ENCODE measurements at places on chromosomes 13 and 19.

DNA sequence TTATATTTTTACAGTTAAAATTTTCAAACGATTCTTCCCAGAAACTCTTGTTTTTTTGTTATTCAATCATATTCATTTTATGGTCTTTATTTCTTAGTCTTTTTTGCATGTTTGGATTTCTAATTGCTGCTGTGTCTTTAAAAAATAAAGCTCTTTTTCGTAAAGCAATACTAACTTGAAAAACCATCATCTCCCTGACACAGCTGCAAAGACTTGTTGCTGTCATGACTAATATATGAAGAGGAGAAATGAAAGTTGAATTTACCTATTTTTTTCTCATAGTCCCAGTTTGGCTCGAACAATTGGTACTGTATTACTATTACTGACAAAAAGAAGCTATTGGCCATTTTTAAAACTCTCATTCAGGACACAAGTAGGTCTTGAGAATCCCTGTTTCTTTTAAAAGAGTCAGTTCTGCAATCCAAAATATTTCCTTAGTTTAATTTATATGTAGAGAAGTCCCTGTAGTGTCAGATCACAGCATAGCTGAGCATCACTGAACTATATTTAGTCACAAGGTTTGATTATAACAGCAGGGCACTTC is 12.1 kb upstream of the SPART start:
- no peak for DNase-seq

DNA sequence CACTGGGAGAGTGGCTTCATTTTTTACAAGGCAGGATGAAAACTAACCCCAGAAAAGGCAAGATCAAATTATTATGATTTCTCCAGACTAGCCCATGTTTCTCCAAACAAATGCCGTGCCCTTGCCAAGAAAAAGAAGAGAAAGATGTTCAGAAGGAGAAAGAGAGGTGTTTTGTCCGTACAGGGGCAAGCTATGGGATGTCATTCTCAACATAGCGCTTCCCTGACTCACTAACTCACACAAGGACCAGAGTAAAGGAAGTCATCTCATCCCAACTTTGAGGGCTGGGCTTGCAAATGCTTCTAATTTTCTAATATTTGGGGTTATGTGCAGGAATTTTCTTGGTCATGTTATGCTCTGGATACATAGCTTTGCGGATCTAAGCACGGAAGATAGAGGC is 224.2 kb upstream of the MAB21L1 start:
- no peak for DNase-seq

- DNase-seq: no peak
Measured at GRCh38 chr13:105441051-105441750, 1094.3 kb downstream of the EFNB2 start.

DNA sequence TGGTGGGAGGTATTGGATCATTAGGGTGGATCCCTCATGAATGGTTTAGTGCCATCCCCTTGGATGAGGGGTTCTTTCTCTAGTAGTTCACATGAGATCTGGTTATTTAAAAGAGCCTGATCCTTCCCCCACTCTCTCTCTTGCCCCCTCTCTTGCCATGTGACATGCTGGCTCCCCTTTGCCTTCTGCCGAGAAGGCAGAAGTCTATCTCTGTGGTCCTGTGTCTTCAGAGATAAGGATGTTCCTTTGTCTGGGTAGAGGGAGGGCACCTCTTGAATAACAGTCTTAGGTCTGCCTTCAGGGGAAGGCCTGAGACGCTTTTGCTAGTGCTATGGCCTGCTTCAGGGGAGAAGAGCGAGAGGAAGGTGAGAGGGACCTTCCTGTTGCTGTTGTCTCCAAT is 2.0 kb upstream of the ZDHHC20 start:
- DNase-seq: no peak

GRCh38 chr13:96988441-96988840 is 5.8 kb downstream of the OXGR1 start:
- DNase-seq: no peak

DNA sequence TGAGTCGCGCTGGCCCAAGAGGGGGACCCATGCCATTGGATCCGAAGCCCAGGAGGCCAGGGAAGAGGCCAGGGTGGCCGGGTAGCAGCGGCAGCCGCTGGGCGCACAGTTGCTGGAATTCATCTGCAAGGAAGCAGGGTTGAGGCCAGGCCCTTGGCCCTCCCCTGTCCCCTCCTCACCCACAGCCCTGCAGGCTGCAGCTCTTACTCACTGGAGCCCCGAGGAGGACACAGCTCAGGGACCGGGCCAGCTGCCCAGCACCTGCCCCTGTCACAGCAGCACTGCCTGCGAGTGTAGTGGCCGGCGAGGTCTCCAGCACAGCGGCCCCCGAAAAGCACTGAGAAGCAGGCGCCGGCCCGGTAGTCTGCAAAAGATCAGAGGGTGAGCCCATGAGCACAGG is 11.2 kb downstream of the FBN3 start:
- DNase-seq: no peak

- no peak for DNase-seq
Measured at GRCh38 chr13:73290844-73291243, 232.0 kb downstream of the KLF5 start.

DNA sequence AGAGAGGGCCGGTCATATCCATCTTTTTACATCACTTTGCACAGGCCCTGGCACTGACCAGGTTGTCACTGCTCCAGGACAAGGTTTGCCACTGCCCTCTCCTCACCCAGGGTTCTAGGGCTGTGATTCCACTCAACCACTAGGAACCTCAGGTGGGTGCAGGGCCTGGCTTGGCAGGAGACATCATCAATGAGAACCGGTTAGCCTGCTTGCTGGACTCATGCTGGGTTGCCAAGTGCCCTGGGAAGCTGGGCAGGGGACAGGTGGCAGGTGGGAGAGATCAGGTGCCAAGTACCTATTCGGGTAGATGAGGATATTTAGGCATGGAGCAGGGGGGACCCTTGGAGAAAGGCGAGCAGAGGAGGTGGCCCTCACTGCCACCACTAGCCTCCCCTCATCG is 4.2 kb upstream of the CERS4 start:
- DNase-seq: no peak

- DNase-seq: no peak
Measured at GRCh38 chr19:35531291-35531690, 2.0 kb upstream of the GAPDHS start.

- no peak for DNase-seq
Measured at GRCh38 chr13:78404846-78405360, 198.4 kb downstream of the POU4F1 start.

- DNase-seq: no peak
Measured at GRCh38 chr13:71875823-71876222, 8.8 kb upstream of the DACH1 start.

DNA sequence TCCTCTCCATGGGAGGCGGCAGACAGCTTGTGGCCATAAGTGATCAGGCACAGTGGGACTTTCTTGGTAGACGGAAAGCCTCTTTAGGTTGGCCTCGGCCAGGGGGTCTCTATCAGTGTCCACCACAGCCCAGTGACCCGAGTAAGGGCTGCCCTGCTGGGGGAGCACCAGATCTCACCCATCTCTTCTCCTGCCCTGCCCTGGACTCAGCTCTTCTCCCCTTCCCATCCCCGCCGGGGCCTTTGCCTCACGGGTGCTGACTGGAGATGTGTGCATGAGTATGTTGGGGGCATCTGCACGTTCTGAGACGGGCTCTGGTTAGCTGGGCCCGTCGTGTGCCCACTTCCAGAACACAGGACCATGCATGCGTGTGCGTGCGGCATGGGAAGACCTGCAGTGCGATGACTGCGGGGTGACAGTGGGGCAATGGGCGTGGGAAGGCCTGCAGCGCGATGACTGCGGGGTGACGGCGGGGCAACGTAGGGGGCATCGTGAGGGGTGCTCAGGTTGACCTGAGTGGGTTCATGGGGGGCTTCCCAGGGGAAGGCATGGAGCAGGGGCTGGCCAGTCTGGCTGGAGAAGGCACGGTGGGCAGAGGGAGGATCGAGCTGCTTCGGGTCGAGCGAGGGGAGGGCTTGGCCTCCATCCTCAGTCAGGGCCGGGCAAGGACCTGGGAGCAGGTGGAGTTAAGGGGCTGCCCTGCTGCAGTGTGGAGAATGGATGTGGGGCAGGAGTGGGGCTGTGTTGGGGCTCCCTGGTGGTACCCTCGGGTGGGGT is 15.9 kb downstream of the EPN1 start:
- DNase-seq: no peak

- DNase-seq: no peak
Measured at GRCh38 chr19:44608391-44608821, 5.0 kb upstream of the IGSF23 start.

GRCh38 chr13:78326633-78327032 is 276.7 kb downstream of the POU4F1 start:
- DNase-seq: no peak

GRCh38 chr13:99392470-99393135 is 85.4 kb upstream of the GPR183 start:
- DNase-seq: no peak

- DNase-seq: no peak
Measured at GRCh38 chr13:28544026-28544425, 49.1 kb upstream of the FLT1 start.

DNA sequence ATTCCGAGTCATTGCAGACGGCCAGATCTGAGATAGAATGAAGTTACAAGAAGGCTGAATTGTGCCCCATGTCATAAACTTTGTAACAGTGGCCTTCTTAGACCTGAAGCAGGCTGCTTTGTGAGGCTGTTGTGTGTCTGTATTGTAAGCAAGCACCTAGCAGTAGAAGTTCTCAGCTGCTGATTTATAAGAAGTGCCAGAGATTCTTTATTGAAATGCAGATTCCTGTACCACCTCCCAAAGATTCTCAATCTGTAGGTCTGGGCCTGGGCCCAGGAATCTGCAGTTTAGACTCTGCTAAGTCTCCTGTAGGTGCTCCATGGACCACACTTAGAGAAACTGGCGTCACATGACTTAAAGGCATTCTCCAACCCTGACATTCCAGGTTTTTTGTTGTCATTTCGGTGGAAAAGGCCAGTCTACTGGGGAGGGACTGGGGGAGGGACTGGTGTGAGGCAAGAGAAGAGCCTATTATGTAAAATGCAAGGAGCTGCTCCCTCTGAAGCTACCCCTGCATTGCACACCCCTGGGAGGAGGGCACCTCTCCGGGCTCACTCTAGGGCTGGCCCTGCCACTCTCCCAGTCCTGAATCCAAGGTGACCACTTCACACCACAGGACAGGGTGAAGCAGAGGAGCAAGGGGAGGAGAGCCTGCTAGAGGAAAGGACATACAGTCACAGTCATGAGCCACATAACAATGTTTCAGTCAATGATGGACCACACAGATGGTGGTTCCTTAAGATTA is 769 bp upstream of the TMEM272 start:
- no peak for DNase-seq

DNA sequence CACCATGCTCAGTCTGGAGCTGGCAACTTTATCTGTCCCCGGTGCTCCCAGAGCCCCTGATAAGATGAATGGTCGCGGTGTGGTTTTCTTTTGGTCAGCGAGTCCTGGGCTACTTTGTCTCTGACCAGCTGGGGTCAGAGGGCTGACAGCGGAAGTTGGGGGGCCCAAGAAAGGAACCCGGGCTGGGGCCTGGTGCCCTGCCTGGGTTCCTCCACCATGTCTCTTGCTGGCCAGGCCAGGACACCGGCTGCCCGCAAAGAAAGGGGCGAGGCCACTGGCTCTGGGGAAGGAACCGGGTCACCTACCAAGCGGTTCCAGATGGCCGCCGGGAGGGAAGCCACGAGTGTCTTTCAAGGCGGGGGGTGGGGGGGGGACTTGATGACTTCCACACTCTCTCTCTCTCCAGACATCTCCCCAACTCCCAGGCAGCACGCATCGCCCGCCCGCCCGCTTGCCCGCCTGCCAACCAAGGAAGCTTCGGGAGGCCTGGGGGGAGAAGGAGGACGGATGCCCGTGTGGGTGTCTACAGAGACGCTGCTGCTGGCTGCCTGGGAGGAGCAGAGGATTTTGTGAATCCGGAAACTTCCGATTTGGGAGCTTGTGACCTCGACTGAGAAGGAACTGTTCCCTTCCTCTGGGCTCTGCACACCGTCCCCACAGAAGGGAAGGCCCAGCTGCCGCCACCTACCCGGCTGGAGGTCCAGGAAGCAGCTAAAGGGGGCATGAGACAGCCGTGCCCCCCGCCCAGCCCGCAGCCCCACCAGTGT is 1.1 kb downstream of the PIP5K1C start:
- no peak for DNase-seq

All from stimulated activated effector memory CD8-positive, alpha-beta T cell treated with anti-CD3 and anti-CD28 coated beads, Interleukin-12 subunit alpha, Interleukin-12 subunit beta, amount 100 ng/mL, for 72 hours (primary cell).